ENCODE measurements at places on chromosomes 2 and 18.

DNA sequence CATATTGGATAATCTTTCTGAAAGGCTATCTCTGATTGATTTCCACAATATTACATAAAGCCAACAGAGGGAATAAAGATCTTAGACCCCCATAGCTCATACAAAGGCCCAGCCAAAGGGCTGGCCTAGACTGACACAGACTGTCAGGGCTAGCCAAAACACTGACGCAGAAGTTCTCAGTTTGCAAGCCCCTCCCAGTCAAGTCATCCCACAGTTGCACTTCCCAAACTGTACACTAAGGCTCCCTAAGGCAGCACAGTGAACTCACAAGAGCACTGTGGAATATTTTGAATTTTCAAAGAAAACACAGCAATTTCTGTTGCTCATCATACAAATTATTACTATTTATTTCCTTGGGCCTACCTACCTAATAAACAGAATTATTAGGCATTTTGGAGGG, 244.9 kb downstream of the SP3 start:
- no peak for DNase-seq

- no peak for DNase-seq
Measured at GRCh38 chr2:19207452-19207851, 151.0 kb downstream of the OSR1 start.

DNA sequence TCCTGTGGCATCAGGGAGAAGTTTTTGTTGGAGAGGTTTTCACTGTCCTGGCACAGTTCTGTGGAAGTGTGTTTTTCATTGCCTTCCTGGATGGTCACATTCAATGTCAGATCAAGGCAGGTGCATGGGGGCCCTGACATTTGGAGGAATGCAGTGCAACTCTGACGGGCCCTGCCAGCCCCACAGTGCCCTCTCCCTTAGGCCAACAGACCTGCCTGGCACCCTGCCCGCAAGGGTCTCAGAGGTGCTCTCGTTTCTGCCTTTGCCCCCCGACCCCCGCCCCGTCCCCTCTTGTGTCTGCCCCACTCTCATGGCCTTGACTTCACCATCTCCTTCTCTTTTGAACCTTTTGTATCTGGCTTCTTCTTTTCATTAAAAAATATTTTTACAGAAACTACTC, 257.2 kb upstream of the HDAC4 start:
- no peak for DNase-seq

DNA sequence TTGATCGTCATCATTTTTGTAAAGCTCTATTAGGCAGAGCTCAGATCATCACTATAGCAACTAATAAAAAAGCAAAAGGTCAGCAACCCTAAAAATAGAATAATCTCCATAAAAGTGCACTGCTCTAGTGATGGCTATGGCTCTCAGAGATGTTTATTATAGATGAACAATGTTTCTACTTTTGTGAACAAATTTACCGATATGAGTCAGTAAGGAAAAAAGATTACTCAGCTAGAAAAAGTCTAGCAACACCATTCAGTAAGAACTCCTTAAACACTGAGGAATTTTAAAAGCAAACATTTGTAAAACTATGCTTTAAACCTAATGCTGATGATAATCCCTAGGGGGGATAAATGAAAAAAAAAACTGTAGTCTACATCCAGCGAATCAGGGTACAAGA, 69.6 kb downstream of the ACVR1C start:
- DNase-seq = no peak

GRCh38 chr2:237978058-237978712, 11.4 kb downstream of the UBE2F start:
- peak; percentile 77 for DNase-seq

GRCh38 chr2:10814571-10815331, 2.2 kb upstream of the PDIA6 start:
- DNase-seq = no peak

DNA sequence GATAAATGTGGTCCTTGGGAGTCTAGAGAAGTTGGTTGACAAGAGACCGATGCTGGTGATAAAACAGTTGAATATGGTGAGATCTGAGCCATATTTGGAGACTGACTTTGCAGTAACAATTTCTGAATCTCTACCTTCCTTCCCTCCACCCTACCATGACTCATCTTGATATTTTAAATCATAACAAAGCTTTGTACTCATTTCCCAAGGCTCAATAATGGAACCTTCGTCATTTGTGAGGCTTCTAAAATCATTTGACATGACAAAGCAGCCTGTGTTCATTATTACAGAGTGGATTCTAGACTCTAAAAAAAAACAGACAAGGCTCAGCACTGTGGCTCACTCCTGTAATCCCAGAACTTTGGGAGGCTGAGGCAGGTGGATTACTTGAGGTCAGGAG, 38.5 kb upstream of the PDCL3 start:
- DNase-seq = no peak

- DNase-seq = no peak
Measured at GRCh38 chr2:181750305-181750704, 70.0 kb upstream of the NEUROD1 start.

Data from erythroblast (primary cell).